ENCODE measurements at places on chromosomes 16 and 17. TPM values are rescaled to one million over a fixed set of nuclear protein-coding genes. Genes with fewer than 3 reads are reported as not detected.

The TP53TG3F gene
- 0.22 TPM for total RNA-seq

The TEX14 gene
- not detected for total RNA-seq

The CCL14 gene
- not detected for total RNA-seq

The RHBDL3 gene
- not detected for total RNA-seq

The PGP gene
- 12.7 TPM for total RNA-seq
